ENCODE measurements at places on chromosomes 13 and 19. TPM values are rescaled to one million over a fixed set of nuclear protein-coding genes. Genes with fewer than 3 reads are reported as not detected.

DAND5 gene
- polyA plus RNA-seq, result 0.21 TPM

GRCh38 chr13:26051657-26052311 is at the start of gene SHISA2:
TSS of gene SHISA2 (minus strand) at chr13:26052016. CDS start at chr13:26050975, 1,041 bp downstream.
- DNase-seq, result peak; percentile 14

DNA sequence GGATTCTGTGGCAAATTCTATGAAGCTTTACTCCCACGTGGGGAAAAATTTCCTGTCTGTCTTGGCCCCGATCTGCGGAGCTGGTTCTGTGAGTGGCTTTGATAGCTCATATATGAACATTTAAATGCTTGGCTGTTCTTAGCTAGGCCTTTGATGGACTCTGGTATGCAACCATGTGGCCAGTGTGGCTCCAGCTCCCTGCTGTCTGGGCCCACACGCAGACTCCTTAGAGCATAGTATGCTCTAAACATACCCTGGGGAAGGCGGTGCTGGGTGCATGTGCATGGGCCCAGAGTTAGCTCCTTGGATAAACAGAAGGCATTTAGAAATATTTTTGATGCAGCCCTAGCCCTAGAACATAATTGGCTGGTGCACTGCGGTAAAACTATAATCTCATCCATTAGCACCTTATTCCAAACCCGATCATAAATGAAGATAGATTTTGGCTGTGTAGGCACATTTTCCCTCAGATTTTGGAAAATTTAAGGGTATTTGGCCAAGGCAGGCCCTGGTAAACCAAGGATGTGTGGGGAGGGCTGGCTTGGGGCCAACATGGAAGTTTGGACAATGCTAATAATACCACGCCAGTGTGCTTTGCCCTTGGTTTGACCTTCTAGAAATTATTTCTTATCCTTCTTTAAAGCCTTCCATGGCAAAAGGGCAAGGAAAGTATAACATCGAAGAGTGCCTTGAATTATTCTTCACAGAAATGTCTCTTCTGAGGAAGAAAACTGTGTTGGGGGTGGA is 153.5 kb downstream of the LMO7 start:
- no peak for DNase-seq

DNA sequence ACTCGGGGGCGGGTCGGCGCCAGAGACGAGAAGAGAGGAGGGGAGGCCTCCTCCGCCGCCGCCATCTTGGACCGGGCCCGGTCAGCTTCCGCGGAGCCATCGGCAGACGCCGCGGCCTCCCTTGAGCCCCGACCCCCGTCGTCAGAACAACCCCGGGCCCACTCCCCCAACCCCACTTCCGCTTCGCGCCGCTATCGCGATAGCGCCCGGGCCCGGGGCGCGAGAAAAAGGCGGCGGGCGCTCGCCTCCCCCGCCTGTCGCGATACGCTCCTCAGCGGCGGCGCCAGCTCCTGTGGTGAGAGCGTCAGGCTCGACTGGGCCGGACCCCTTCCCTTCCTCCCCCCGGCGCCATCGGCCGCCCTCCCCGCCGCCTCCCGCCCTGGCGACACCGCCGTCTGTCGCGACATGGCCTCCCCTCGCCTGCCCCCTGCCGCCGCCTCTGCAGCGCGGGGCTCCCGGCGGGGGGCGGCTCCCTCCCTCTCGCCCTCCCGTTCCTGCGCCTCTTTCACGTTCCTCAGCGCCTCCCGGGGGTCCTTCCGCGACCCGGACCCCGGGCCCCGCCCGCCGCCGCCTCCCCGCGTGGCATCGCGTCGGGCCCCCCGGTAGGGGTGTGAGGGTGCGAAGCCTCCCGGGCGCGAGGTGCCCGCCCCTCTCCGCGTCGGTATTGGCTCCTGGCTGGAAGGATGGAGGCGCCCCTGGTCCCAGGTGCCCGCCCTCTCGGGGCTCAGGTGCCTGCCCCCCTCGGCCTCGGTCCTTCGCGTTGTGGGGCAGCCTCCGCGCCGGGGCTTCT is at the start of gene CNOT3:
Gene CNOT3 (plus strand): TSS at position 64 of the 790 bp plus-strand sequence. CDS start 5,217 bp downstream, outside the sequence.
- DNase-seq, result no peak

DNA sequence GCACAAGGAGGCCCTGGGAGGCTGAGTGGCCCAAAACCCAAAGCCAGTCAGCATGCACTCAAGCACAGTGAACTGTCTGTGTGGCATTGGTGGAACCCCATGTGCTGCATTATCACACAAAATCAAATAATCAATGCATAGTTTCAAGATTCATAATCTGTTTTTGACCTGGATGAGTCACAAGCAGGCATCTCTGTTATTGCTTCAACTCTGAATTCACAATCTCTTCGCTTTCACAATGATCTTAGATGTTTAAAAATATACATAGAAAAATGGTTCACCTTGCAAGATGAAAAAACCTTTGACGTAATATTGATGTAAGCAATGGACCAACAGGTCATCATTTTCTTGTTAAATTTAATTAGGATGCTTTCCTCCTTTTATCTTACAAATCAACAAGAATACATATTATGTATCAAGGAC is 455.4 kb downstream of the IRS2 start:
- DNase-seq, result no peak

DNA sequence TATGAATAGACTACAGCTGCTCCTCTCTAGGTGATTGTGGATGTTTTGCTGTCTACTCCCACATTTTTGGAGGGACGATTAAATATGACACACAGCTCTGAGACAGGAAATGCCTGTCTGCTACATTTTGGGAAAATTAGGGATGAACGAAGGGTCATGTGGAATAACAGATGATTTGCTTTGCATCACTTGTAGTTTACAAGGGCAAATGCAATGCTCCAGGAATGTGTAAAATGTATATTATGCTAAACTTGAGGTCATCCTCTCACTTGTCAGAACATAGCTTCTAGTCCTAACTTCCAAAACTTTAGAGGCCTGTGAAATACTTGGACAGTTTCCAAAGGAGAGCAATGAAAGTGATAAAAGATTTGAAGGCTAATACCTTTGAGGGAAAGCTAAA is 284.2 kb upstream of the DACH1 start:
- DNase-seq, result no peak

DNA sequence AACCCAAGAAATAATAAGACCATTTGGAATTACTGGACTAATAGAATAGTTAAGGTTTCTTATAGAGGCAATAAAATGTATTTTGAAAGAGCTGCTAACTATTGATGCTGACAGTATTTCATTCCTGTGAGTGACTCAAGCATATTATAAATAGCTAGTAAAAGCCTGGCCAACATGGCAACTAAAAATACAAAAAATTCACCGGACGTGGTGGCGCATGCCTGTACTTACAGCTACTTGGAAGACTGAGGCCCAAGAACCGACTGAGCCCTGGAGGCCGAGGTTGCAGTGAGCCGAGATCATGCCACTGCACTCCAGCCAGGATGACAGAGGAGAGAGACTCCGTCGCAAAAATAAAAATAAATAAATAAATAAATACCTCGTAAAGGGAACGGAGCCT is 5.4 kb upstream of the ICAM3 start:
- DNase-seq, result no peak

DNA sequence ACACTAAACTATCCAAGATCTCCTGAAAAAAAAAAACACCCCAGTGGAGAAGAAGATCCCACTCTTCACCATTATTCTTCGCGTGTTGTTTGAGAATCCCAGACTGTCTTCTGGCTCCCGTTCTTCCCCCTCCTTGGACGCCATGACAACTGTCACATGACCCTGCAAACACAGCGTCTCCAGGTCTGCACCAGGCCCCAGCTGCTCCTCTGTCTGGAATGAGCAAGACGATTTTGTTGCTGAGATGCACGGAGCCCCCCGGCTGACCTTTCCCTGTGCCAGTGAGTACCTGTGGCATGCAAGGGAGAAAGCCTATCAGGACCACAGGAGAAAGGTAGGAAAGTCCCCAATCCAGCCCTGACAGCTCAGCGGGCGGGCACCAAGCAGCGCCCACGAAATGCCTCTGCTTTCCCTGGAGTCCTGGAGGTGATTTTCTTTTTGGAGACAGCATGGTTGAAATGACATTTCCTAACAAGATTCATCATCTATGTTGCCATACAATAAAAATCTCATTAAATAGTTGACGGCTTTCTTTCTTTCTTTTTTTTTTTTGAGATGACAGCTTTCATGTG is at the start of gene CFAP97D2:
Gene CFAP97D2 (plus strand): TSS at position 171 of the 572 bp plus-strand sequence. CDS start 74 bp downstream, at position 245.
- no peak for DNase-seq

CACNG7 gene
- 6.3 TPM for polyA plus RNA-seq

CCDC9 gene
- polyA plus RNA-seq, result 24.6 TPM

GRCh38 chr13:111947876-111948275 is 119.1 kb upstream of the SOX1 start:
- DNase-seq, result no peak

SPATA13 gene
- 3.1 TPM for polyA plus RNA-seq

DNA sequence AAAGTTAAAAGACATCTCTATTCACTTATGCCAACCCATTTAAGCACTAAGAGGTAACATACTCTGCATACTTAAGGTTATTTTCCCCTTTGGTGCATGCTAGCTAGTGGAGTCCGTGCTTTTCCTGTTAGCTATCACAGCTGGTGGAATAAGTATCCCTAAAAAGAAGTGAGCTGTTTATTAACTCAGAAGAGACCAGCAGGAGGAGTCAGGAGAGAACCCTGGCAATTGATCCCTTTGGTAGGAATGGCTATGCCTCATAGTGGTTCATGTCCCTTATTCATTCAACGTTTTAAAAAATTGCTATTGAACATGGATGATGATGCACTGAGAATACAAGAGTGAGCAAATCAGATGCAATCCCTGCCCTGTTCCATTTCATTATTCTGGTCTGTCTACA is 12.4 kb upstream of the NEK5 start:
- no peak for DNase-seq

DNA sequence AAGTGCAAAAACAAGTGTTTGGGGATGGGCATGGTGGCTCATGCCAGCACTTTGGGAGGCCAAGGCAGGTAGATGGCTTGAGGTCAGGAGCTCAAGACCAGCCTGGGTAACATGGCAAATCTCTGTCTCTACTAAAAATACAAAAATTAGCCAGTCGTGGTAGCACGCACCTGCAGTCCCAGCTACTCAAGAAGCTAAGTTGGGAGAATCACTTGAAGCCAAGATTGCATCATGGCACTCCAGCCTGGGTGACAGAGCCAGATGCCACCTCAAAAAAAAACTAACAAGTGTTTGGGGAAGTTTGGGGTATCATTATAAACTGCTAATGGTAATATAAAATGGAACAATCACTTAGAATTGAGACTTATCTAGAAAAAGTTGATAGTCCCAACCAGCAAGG is 24.6 kb downstream of the XPO4 start:
- DNase-seq, result no peak

ZIK1 gene
- not detected for polyA plus RNA-seq

ZNF14 gene
- 1.6 TPM for polyA plus RNA-seq

Measured in A549 (cell line).